ENCODE measurements at places on chromosomes 1 and 21.

- no peak for DNase-seq
These were observed 16.7 kb downstream of the KDM1A start for GRCh38 chr1:23035823-23036452.

GRCh38 chr1:150259758-150260669 is 2.4 kb downstream of the CA14 start:
- no peak for DNase-seq

GRCh38 chr1:227734546-227734855 is 601 bp downstream of the JMJD4 start:
- DNase-seq = no peak

DNA sequence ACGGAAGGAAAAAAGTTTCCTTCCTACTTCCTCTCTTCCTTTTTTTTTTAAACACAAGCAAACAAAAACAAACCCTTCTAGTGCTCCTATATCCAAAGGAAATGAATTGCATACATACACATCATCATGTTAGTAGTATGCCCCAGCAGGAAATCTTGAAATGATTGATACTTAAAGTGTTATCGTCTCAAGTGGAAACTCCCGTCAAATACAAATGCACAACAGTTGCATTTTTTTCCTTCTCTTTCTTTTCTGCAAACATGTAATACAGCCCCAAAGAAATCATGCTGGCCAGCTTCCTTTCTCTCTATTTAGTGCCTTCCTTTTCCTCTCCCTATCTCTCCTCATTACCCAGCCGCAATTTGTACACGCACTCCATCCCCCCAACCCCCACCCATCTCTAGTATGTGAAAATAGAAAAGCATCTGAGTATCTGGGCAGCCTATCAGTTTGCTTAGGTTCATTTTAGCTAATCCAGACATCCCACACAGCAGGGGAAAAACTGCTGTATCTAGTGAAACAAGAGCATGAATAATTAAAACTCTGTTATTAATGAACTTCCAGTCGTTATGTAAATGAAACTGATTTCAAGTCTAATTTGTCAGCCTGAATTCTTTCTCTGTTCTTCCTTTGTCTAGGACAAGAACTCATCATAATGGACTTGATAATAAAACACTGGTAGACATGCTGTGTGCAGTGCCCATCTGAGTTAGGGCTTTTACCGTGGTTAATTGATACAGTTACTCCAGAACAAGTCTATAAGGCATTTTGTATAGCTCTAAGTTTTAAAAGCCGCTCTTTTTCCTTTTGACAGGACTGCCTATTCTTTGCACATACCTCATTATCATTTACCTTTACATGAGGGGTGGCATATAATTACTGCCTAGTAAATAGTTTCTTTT is 336.5 kb upstream of the ADGRL2 start:
- DNase-seq = no peak

DNA sequence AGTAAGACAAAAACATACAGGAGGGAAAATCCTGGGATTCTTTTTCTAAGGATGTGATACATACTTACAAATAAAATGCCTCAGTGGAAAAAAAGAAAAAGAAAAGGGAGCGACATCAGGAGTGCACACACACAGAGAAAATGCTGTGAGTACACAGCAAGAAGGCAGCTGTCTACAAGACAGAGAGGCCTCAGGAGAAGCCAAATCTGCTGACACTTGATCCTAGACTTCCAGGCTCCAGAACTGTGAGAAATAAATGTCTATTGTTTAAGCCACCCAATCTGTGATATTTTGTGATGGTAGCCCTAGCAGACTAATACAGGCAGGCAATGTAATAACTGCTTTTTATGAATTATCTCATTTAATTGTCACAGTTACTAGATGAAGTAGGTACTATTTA is 17.0 kb upstream of the TRIM45 start:
- no peak for DNase-seq

DNA sequence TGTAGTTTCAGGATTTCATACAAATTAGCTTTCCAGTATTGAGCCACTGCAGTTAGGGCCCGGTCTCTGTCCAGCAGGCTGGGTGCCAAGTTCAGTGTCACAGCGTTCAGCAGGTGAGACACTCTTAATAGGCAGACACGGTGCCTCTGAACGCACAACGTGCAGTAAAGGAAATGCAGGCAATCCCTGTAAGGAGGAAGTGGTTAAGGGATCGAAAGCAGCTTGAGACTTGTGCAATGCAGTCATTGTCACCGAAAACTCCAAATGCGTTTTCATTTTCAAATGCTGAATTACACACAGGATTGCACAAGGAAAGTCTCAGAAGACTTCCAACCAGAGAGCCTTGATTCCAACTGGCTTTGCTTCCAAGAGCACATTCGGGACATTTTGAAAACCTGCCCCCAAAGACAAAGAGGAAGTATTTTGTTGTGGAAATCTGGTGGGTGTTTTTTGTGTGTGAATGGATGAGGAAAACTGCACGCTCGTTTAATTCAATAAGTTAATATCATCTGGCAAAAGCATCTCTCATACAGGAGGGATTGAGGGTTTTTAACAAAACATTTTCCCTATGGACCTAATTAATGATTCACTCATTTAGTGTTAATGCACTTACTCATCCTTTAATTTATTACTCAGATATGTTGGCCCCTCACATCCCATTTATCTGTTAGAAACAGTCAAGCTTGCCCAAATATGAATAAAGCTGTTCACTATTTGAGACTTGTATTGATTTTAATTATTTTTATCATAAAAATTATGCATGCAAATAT is 61.6 kb downstream of the PTGS2 start:
- DNase-seq = peak; percentile 13

- DNase-seq = no peak
These were observed 4.5 kb upstream of the CSRP1 start for GRCh38 chr1:201511396-201511940.

GRCh38 chr1:207423560-207424292 is 30.4 kb upstream of the CR2 start:
- DNase-seq = no peak

GRCh38 chr1:210400043-210400840 is 71.5 kb downstream of the HHAT start:
- peak; percentile 30 for DNase-seq

DNA sequence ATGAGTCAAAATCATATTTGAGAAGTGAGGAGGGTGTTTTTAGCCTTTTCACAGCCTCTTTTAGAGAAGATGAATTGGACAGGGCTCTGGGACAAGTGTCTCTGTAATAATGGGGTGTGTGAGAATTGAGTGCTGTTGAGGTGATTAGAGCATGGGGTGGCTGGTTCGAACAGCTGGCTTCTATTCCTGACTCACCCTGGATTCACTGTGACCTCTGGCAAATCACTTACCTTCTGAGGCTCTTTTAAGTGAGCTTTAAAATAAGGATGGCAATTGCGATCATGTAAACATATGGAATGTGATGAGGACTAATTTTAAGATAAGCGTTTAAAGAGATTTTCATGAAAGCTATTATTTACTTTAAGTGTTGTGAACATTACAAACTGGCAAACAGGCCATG is 243.4 kb downstream of the ADGRL2 start:
- DNase-seq = no peak

DNA sequence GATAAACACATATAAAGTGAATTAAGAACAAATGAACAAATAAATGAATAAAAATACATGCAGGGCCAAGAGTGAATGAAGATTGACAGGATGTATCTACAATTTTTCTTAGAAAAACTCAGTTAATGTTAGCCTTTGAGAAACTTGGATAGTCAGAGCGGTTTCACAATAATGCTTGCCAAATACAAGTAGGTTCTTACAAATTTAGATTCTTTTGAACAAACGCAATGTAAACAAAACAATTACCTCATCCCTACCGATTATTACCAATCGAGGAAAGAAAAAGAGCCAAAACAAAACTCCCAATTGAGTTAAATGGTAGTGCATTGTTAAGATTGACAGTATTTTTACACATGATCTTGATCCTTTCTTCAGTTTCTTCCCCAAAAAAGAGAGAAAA is 176.9 kb upstream of the DEPDC1 start:
- no peak for DNase-seq

DNA sequence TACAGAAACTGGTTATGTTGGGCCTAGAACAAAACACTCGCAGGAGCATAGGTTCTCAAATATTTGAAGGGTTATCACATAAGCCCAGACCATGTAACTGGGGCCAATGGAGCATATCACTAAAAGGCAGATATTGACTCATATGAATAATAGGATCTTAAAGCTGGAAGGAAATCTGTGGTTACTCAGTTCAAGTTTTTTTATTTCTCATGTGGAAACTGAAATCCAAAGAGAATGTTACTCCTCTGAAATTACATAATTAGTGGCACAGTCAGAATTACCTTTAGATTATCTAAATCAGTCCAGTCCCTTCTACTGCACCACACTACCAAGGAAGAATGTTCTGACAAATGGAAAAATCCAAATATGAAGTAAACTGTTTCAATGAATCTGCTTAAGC is 12.0 kb downstream of the SLAMF8 start:
- no peak for DNase-seq

DNA sequence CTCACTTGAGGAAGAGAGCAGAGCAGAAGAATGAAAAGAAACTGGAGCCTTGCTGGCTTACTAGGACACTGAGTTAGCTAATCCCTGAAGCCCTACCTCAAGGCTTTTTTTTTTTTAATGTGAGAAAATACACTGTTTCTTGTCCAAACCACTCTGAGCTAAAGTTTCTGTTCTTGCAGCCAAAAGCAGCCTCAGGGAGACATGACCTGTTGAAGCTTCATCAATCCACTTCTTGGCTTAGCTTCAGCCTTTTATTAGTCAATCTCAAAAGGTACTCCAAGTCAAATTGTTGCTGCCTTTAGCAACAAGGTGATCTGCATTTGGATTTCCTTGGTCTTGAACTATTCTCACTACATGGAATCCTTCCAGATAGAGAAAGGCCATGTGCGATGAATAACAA is 33.7 kb downstream of the CCDC185 start:
- no peak for DNase-seq

- DNase-seq = no peak
These were observed 53.9 kb upstream of the PTGFRN start for GRCh38 chr1:116855773-116856201.

DNA sequence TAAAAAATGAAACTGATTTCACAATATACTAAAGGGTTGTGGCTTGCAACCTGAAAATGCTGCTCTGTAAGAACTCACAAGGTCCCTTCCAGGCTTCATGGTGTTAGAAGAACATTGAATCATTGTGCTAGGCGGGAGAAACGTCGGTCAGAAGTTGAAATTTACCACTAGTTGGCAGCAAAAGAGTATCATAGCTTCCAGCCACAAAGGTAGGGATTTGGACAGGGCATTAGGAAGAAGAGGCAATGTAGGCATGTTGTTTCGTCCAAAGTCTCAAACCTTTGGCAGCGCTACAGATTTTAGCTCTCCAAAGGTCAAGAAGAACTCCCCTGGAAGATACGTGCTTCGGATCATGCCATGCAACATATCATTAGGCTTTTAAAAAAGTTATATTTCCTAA is 62.5 kb upstream of the ZP4 start:
- DNase-seq = no peak

GRCh38 chr21:38054334-38054733 is 138.1 kb upstream of the KCNJ6 start:
- no peak for DNase-seq

All from activated CD8-positive, alpha-beta memory T cell treated with anti-CD3 and anti-CD28 coated beads, Interleukin-2, amount 50 U/mL, for 4 hours (primary cell).